Stimulated activated CD4-positive, alpha-beta T cell treated with anti-CD3 and anti-CD28 coated beads, Interleukin-12 subunit alpha, Interleukin-12 subunit beta, amount 100 ng/mL, for 4 hours (primary cell): ENCODE measurements at places on chromosomes 13 and 19.
A peak's percentile ranks its signal among the peaks of the same experiment; 100 is the strongest.

GRCh38 chr13:113157206-113157928 lies 1.1 kb upstream of the PROZ start:
- DNase-seq, result no peak

DNA sequence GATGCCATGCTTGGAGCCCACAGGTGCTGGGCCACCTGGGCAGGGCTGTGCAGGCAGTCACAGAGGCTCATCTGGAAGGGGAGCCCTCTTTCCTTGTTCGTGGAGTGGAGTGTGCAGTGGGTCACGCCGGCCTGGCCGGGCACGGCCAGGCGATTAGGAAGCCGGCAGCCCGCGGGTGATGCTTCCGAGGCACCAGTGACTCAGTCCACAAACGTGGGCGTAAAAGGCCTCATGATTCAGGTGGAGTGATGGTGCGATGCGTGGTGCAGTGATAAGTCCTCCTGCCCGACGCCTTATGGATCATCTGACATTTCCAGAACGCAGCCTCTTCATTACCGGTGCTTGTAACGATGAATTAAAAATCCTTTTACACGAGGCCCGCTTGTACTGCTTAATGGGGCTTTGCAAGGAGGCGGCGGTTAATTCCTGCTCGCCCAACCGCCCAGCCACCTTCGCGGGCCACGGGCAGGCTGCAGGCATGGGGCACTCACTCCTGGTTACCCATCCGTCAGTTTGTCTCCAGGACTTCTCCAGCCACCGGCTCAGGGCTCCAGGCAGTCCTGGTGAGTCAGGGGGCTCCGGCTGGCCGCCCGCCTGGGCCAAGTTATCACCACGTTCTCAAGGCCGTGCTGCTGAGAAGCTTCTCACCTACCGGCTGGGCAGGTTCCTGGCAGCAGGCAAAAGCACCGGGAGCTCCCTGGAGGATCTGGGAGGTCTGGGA lies 172.4 kb downstream of the KDM4B start:
- DNase-seq, result no peak

DNA sequence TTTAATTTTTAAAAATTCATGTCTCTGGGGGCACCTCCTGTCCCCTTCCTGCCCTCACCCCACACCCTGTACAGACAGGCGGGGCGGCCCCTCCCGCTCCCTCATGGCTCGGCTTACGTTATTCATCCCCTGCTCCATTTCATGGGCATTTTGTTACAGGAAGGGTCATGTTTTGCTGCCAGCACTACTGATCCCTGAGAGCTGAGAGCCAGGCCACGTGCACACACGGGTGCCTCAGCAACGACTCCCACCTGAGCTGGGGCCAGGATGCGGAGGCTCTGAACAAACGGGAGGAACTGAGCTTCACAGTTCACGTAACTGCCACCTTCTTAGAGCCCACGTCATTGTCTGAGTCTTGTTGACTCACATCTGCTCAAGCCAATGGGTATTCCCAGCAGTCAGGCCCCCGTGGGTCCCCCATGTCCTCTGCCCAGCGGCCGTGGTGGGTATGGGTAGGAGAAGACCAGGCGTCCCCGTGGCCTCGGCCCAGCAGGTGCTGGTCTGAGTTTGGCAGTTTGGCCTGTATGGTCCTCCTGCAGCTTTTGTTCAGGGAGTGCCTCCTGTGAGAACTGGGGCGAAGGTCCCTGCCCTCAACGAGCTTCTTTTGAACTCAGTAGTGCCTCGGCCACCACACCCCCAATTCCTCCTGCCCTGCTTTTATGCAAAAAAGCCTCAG lies 16.4 kb upstream of the TMEM255B start:
- DNase-seq, result no peak

DNA sequence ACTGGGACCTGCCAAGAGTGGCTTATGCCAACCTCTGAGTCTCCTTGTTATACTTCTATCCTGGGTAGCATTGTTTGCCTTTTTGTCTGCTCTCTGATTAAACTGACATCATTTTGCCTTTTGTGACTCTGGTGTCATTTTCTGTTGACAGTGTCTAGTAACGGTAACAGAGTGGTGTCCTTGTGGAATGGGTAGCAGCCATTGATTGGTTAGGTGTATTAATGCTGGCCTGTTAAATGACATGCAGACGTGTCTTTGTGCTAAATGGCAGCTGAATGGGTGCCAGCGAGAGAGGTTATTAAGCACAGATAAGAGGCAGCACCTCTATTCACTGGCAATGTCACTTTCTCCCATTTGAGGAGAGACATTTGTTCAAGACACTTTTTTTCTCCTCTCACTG lies 1289.4 kb downstream of the PCDH9 start:
- DNase-seq, result no peak

GRCh38 chr19:51820011-51820410 lies 25.1 kb downstream of the FPR3 start:
- DNase-seq, result no peak

GRCh38 chr13:39335721-39336120 lies 267.3 kb downstream of the LHFPL6 start:
- no peak for DNase-seq

- DNase-seq, result no peak
These were observed 843 bp downstream of the MEX3D start for GRCh38 chr19:1567116-1567847.

GRCh38 chr13:51769455-51770127 lies 34.4 kb downstream of the DHRS12 start:
- DNase-seq, result no peak

- no peak for DNase-seq
These were observed 6.5 kb upstream of the EIF3G start for GRCh38 chr19:10126213-10126639.

- peak; percentile 83 for DNase-seq
These were observed at the start of gene HOMER3 for GRCh38 chr19:18940769-18941627. TSS of gene HOMER3 (minus strand) at chr19:18941217. CDS start at chr19:18938982, 2,235 bp downstream.

DNA sequence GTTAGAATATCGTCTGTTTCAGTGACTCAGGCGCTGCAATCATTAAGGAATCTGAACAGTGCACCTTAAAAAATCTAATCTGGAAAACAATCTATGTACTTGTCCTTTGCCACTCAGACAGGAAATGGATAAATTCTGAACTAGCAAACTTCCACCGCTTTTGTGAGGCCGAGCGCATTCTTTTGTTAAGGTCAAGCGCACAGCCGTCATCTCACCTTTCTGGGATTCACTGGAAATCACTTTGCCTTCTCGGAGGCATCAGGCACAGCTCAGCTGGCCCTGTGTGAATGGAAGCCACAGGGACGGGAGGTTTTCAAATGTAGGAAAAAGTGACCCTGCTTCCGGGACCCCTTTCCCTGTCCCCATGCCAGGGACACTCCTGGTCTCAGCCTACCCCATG lies 28.2 kb upstream of the SPACA7 start:
- DNase-seq, result no peak

DNA sequence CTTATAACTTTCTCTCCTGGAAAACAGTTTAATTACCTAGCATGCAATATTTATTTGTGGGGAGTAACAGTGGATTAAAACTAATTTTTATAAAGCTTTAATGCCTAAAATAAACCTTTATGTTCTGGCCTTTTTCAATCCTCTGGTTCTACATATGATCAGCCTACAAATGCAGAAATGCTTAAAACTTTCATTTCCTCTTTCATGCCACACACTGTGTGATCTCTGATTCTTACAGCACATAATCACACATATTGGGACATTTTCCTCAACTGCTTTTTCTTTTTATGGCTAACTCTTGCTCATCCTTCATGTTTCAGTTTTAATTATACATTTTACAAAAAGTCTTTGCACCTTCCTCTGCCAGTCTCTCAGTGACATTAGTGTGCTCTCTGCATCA lies 910.8 kb upstream of the SLITRK6 start:
- no peak for DNase-seq

GRCh38 chr19:35204799-35205732 lies 23.5 kb downstream of the FAM187B start:
- no peak for DNase-seq

DNA sequence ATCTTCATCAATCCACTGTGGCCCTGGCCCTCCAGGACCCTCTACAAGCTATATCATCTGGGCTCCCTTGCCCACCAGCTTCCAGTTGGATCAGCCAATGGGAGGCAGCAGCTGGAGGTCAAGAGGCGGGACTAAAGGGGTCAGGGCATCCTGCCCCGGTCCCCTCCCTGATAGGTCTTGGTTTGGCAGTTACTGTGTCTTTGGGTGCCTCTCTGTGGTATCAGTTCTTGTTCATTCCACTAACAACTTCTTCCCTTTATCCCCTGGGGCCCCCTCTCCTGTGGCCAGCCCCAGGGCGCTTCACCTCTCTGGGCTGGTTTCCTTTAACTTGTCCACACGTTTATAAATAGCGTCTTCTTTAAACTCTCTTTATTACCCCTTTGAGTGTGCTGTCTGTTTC lies 83.6 kb downstream of the DCT start:
- no peak for DNase-seq

GRCh38 chr13:113077566-113077952 lies 28.0 kb upstream of the F7 start:
- no peak for DNase-seq

- DNase-seq, result no peak
These were observed 622 bp upstream of the RBM42 start for GRCh38 chr19:35628264-35628564.

- no peak for DNase-seq
These were observed 113.1 kb upstream of the FNDC3A start for GRCh38 chr13:48862572-48862971.

GRCh38 chr13:31032528-31033113 lies 100.2 kb downstream of the TEX26 start:
- DNase-seq, result no peak

GRCh38 chr13:58946274-58946673 lies 1217.5 kb downstream of the DIAPH3 start:
- DNase-seq, result no peak

- no peak for DNase-seq
These were observed 144.0 kb downstream of the KDM4B start for GRCh38 chr19:5112681-5113575.

DNA sequence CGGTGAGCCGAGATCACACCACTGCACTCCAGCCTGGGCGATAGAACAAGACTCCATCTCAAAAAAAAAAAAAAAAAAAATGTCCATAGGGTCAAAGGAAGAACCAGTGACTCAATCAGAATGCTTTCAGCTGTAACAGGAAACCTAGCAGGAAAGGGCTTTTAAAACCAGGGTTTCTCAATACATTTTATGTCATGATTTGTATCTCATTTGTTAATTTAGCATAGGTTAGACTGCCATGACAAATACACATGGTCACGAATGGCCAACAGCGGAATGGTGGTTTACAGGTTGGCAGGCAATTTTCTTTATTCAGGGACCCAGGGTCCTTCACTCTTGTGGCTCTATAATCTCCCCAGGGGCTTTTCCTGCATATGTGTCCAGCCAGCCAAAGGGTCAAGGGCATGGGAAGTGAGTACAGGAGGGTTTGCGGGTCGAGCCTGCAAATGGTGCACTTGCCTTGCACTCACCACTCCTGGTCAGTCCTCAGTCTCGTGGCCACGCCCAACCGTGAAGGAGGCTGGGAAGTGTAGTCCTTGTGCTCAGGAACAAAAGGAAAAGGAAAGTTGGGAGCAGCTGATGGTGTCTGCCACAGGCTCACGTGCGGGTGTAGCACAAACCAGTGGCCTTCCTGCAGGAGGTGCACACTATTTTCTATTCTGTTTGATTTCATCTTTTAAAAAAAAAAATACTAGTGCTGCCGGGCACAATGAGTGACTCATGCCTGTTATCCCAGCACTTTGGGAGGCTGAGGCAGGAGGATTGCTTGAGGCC lies 14.8 kb downstream of the DHX34 start:
- no peak for DNase-seq

GRCh38 chr19:18300930-18301717 lies 19.7 kb upstream of the JUND start:
- DNase-seq, result no peak

- no peak for DNase-seq
These were observed 15.2 kb downstream of the ZNF221 start for GRCh38 chr19:43966079-43966694.

DNA sequence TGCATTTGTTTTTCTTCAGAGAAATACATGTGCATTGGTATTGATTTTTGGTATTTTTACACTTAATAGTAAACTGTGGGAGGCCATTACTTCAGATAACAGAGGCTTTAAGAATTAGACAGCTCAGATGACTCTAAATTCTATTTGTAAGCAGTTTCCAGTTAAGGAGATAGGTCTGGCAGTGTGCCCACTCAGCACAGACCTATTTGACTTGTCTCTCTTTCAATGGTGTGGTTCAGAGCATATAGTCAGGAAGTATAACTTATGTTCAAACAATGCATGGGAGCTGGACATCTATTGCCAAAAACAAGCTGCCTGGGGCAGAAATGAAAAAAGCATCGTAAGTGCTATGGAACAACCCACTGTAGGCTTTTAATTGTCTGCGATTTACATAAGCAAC lies 370.7 kb downstream of the HS6ST3 start:
- DNase-seq, result no peak

DNA sequence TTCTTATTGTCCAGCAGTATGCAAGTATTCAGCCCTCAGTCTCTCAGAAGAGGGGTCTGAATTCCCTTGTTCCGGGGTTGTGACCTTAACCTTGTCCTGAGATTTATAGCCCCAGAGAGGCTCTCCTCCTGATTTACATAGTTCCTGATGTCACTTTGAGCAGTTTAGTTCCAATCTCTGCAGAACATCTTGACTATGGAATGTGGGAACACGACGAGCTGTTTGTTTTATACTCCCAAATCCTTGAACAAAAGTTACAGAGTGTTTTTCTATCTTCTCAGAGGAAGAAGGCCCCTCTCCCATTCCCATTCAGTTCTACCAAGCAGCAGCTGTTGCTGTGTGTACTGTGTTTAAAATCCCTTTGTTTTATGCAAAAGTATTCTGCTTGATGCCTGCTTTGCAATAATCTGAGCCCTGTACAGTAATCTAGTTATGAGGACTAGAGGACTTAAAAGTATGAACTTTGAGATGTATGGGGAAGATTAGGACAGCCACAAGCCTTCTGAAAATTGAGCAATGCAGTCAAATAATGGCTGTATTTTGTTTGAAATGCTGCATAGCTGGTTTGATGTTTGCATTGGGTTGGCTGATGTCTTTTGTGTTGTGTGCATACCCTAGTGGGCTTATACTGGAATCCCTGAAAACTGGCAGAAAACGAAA lies 74.7 kb downstream of the KL start:
- DNase-seq, result no peak
